ENCODE measurements at places on chromosomes 4 and X.

DNA sequence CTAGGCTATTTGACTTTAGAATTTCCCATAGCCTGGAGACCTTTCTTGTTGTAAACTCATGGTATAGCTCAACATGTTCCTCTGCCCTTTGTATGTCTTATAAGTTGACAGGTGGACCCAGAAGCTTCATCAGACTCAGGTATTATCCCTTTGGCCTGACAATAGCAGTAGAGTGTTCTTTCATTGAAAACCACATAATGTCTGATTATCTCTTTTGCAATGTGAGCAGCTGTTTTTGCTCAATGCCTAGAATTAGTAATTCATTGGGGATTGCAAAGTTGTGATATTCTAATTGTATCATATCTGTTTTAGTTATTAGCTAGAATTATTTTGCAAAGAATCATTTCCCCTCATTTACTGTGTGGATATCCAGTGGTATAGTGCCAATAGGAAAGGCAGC, 27.5 kb downstream of the TBC1D19 start:
- DNase-seq, result no peak

GRCh38 chrX:130418740-130419139, 17.0 kb downstream of the RBMX2 start:
- DNase-seq, result no peak

DNA sequence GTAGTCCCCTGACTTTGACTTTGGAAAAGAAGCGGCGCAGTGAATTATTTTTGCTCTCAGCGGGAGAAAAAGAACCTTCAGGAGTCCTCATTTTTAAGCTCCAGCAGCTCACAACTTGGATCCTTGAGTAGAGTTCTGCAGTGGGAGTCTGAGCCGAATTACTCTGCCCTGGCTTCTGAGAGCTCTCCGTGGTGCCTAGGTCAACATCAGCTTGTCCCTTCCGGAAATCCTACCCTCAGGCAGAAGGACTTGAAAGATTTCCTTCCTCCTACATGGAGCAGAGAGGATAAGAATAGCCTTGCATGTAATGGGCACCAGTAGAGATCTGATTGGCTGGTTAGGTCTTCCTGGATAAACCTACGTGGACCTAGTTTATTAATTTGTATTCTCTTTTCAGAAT, 549.7 kb upstream of the TENM3 start:
- DNase-seq, result no peak

DNA sequence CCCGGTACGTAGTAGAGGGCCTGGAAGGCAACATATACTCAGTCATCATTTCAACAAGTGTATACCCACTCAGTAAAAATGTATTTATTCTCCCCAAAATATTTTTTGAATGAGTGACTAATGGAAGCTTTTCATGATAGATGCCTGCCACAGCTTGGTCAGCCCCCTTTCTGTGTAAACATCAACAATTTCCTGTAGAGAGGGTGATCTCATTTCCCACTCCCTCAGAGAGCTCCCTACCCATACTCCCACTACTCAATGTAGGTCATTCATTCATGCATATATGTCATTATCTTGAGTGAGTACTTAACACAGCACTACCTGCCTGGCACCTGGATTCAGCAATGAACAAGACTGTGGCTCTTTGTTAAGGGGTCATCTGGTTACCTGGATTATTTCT, 81.9 kb downstream of the STK32B start:
- no peak for DNase-seq

DNA sequence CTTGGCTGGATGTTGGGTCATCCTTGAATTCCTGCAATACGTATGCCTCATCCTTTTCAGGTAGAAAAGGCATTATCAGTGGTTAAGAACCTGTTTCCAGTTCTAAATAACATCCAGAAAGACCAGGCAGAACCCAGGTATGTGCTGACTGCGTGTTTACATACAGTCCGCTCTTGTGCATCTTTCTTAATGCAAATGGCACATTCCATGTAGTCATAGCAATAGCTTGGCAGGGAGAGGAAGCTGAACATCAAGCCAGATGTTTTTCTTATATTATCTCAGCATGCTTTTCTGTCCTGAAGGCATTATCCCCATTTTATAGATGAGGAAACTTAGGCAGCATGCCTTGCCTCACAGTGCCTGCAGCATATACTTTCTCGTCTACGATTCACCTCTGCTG, 2.1 kb downstream of the DCLK2 start:
- no peak for DNase-seq

DNA sequence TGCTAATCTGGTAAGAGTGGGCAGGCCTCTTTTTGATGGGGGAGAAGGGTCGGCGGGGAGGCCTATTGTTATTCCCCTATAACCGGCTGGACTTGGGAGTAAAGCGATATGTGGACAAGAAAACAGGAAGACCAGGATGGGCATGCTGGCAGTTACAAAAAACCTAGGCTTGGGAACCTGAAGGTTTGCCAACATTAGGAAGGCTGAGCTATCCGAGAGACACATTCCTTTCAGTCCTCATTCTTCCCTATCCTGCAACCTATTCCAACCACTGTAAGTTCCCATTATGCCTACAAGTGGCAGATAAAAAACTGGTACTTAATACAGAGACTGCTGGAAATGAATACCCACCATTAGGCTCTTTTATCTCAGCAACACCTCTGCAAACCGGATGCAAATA, 32.4 kb upstream of the CT47C1 start:
- no peak for DNase-seq

Measured in natural killer cell (primary cell).